ENCODE measurements at places on chromosomes 7 and 10.

DNA sequence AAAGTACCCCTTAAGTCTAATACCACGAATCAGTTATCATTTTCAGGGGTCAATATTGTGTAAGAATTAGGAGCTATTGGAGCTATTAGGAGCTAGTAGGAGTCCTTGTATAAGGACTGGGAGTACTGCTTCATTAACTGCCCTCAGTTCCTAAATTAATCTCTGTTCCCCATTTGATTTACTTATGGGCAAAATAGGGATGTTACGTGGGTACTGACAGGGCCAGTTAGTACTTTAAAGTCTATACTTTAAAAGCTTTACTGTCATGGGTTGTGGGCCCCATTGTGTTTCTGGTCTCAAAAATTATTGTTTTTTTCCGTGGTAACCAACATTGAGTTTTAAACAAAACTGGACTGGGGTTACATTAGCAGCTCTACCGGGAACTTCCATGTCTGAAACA lies 60.3 kb downstream of the PRKAR2B start:
- no peak for DNase-seq

DNA sequence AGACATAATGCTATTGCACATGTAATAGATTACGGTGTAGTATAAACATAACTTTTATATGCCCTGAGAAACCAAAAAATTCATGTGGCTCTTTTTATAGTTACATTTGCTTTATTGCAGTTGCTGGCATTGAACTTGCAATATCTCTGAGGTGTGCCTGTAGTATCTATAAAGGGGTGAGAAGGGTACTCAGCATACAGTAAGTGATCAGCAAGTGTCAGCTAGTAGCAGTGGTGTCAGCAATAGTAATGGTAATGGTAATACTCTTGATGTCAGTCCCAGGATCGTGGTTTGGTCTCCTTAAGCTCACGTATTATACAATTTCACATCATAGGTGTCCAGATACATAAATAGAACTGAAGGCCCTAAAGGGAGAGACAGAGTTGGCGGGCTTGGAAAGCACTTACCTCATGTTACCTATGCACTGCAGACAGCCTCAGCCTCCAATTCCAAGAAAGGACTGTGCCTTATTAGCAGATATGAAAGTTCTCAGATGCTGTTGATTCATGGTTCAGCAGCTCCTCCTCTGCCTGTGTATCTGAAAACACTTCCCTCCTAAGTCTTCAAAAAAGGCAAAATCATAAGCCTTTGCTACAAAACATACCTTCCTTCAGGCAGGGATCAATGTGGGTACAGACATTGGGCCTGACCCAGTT lies 6.6 kb upstream of the GIMAP7 start:
- no peak for DNase-seq

DNA sequence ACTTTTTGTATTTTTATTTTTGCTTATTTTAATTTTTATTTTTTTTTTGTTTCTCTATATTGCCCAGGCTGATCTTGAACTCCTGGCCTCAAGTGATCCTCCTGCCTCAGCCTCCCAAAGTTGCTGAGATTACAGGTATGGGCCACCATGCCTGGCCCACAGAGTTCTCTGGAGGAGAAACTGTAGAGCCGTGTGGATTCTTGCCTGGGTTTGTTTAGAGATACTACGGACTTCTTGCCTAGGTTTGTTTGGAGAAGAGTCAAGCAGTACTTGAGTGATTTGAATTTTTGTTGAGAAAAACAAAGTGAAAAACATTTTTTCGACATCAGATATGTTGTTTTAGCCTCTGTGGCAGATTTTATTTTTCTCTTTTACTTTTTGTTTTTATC lies 99.0 kb downstream of the CAMK1D start:
- DNase-seq: no peak

- no peak for DNase-seq
Measured at GRCh38 chr7:2287745-2288144, 26.5 kb downstream of the SNX8 start.

- no peak for DNase-seq
Measured at GRCh38 chr10:6465854-6466601, 114.0 kb downstream of the PRKCQ start.

GRCh38 chr10:37854626-37855025 lies 2.8 kb downstream of the ZNF248 start:
- DNase-seq: no peak

DNA sequence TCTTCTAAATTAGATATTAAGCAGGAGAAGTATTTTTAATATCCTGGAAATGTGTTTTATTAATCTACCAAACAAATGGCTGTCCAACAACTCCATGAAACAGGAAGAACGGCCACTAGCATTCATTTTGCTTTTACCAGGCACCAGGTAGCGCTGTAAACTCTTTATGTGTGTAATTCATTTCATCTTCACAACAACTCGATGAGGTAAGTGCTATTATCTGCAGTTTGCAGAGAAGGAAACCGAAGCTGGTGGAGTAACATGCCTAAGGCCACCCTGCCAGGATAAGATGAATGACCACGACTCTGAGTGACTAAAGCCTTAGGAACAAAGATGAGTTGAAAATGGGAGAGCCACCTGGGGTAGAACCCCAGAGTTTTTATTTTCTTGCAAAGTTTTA lies 101.2 kb downstream of the KIAA1217 start:
- DNase-seq: no peak

GRCh38 chr7:50449501-50449880 lies 659 bp downstream of the FIGNL1 start:
- no peak for DNase-seq
